Fibroblast of skin of scalp (primary cell): ENCODE measurements at places on chromosomes 12 and 14.
A peak's percentile ranks its signal among the peaks of the same experiment; 100 is the strongest.

GRCh38 chr14:38044710-38045109 is 163.0 kb upstream of the SSTR1 start:
- no peak for DNase-seq

- DNase-seq = peak; percentile 40
Measured at GRCh38 chr12:98780261-98780660, 135.2 kb downstream of the APAF1 start.

GRCh38 chr14:33679461-33680225 is 271.2 kb downstream of the EGLN3 start:
- DNase-seq = peak; percentile 78

DNA sequence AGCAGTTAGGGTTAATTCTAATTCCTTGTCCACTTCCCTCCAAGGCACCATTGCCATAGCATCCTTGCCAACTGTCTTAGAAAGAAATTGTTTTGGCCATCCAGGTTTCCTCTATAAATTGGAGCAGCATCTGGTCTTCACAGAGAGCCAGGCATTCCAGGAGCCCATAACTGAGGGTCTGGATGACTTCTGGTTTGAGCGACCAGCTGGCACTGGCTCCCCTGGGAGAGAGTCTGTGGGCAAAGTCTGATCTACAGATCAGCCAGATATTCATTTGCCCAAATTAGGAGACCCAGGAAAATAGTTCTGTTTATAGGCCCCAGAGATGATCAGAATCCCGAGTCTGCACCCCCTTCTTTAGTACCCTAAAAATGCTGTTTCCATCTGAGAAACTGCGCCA is 16.0 kb downstream of the VSX2 start:
- no peak for DNase-seq

GRCh38 chr12:1189163-1189562 is 198.1 kb downstream of the ERC1 start:
- no peak for DNase-seq

GRCh38 chr12:10554756-10555481 is 49.2 kb downstream of the EIF2S3B start:
- no peak for DNase-seq

GRCh38 chr12:130715998-130716968 is at the start of gene RIMBP2:
Gene RIMBP2, minus strand, starts transcription at chr12:130716299. Its CDS starts 237,286 bp downstream, at chr12:130479013.
- DNase-seq = peak; percentile 72
